ENCODE measurements at places on chromosomes 5 and 9. TPM values are rescaled to one million over a fixed set of nuclear protein-coding genes. Genes with fewer than 3 reads are reported as not detected.

Gene PCDHGB2
- 2.5 TPM for total RNA-seq

Gene IL5
- not detected for total RNA-seq

Gene PCDHGA3
- total RNA-seq: 0.48 TPM

Gene EGFLAM
- 3.3 TPM for total RNA-seq

- H3K27ac ChIP-seq: no peak overlapping the region
- H3K4me3 ChIP-seq: no peak overlapping the region
- no peak for DNase-seq
- peaks cover 15% of the 10 kb centered on the region for H3K4me1 ChIP-seq
Measured at GRCh38 chr9:131534721-131535237, 3.7 kb upstream of the UCK1 start.

GRCh38 chr5:3619579-3619978 is 23.9 kb downstream of the IRX1 start:
- H3K4me1 ChIP-seq: no peaks in the 10 kb centered on the region
- no peak overlapping the region for H3K27ac ChIP-seq
- H3K4me3 ChIP-seq: no peak overlapping the region
- DNase-seq: no peak
- H3K36me3 ChIP-seq: no peaks in the 10 kb centered on the region

- H3K4me3 ChIP-seq: no peak overlapping the region
- peaks cover 85% of the 10 kb centered on the region for H3K4me1 ChIP-seq
- no peaks in the 10 kb centered on the region for H3K27me3 ChIP-seq
- no peak for DNase-seq
- peak overlapping the region; percentile 88 for H3K27ac ChIP-seq
- no peaks in the 10 kb centered on the region for H3K36me3 ChIP-seq
Measured at GRCh38 chr9:134405527-134405926, 79.3 kb downstream of the RXRA start.

Data from esophagus squamous epithelium (tissue), 5 donors.